ENCODE measurements at places on chromosomes 2 and 18. TPM values are rescaled to one million over a fixed set of nuclear protein-coding genes. Genes with fewer than 3 reads are reported as not detected.

SPDYA gene
- 0.81 TPM for polyA plus RNA-seq

GAL3ST2 gene
- polyA plus RNA-seq: 0.88 TPM

IRS1 gene
- polyA plus RNA-seq: 14.3 TPM

DNA sequence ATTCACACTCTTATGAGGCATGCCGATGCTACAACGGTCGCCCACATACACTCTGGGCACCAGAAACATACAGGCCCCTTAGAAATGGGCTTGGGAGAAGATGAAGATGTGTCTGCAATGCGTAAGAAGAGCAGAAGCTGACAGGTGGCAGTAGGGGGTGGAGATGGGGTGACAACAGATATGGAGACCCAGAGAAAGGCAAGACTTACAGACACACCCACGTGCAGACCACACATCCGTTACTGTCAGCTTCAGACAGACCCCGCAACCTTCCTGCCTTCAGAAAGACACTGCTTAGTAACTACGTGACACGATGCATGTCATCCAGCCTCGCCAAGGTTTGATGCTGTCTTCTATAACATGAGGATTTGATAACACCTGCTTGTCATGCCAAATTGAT lies 89.5 kb downstream of the ZFP36L2 start:
- DNase-seq: no peak

DNA sequence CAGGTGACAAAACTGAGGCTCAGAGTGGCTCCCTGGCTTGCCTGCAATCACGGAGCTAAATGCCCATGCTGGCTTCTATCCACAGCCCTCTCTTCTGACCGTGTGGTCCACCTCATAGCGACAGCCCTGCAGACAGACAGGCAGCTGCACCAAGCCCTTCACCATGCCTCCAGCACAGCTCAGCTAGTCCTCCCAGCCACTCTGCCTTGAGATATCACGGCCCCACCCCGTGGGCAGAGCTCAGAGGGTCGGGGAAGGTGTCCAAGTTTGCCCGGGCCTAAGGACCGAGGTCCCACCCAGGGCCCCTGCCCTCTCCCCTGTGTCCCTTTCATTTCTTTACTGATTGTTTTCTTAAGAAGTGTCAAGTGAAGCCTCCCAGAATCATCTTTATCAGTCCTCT lies 128.2 kb upstream of the GLI2 start:
- DNase-seq: no peak

- DNase-seq: no peak
These were observed 10.4 kb upstream of the CCDC74A start for GRCh38 chr2:131517106-131517831.
